ENCODE measurements at places on chromosomes 4 and X.

GRCh38 chrX:70168238-70169188, 8.8 kb upstream of the DGAT2L6 start:
- no peak for DNase-seq

DNA sequence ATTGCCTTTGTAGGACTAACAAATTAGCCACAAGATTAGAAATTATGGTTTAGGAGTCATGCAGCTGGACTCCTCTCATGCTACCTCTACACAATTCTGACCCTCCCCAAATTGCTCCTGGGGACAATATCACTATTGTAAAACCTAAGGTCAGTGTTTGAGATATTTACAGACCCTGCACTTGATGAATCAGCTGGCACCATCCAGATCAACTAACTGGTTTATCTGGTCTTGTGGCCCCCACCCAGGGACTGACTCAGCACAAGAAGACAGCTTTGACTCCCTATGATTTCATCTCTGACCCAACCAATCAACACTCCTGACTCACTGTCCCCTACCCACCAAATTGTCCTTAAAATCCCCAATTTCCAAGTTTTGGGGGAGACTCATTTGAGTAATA, 192.4 kb downstream of the STPG2 start:
- no peak for DNase-seq

DNA sequence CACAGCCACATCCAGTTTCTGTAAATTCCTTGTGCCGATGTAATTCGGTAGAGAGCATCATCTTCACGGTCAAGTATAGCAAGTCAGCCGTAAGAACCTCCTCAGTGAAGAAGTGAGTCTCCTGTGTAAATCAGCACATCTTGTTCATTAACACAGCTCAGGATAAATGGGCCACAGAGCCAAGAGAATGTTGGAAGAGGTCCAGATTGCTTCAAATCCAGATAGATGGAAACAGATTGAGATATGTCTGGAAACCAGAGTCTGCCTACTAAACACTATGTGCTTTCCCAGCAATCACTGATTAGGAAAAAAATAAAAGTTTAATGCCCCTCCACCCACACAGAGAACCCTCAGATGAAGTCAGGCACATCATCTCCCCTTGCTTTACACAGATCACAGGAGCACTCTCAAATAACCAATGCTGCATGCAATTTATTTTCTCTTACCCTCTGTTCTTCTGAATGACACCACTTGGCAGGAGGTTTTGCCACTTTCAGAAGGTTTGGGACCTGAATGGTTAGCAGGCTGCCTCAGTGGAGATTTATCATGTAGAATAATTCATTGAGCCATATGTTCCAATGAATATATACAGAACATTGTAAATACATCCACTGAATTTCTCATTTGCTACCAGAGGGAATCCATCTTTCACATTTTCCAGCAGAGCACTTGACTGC, 357.7 kb downstream of the C4orf33 start:
- no peak for DNase-seq

DNA sequence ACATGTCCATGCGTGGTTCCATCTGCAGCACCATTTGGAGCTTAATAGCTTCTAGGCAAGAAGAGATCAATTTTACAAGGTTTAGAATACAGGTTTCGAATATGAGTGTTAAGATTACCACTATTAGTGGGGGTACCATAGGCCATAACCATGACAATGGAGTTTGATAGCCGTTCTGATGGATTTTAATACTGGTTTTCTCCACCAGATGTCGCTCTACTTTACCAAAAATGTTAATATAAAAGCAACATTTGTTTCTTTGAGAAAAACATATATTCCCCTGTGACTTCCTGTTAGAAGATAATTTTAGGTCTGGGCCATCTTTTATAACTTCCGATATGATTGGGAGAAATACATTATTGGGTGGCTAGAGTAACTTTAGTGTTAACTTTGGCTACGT, 499.7 kb upstream of the POU3F4 start:
- DNase-seq, result peak; percentile 4

DNA sequence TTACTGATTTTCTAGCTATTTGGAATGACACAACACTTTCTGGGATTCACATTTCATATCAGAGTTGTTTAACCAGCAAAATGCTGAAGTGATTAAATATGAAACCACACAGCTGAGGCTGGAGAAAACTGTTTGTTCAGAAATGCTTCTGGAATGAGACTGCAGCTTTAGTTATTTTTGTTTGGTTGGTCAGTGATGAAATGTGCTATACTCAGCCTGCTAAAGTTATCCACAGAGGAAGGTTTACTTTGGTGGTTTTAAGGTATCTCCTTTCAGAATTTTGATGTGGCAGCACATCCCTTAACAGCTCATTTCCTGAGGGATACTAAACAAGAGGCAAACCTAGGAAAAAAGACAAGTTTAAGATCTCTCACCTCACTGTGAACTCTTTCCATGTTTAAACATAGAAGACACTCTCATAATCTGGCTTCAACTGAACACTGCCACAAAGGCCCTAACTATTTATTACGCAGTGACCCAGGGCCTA, 106.6 kb upstream of the PDE5A start:
- DNase-seq, result no peak

DNA sequence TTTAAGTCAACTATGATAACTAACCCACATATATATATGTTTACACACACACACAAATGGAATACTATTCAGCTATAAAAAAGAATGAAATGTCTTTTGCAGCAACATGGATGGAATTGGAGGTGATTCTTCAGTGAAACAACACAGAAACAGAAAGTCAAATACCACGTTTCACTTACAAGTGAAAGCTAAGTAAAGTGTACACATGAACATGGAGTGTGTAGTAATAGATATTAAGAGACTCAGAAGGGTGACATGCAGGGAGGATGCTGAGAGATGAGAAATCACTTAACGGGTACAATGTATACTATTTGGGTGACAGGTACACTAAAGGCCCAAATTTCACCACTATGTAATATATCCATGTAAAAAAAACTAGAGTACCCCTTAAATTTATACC, 146.5 kb downstream of the FBXW7 start:
- DNase-seq, result no peak

DNA sequence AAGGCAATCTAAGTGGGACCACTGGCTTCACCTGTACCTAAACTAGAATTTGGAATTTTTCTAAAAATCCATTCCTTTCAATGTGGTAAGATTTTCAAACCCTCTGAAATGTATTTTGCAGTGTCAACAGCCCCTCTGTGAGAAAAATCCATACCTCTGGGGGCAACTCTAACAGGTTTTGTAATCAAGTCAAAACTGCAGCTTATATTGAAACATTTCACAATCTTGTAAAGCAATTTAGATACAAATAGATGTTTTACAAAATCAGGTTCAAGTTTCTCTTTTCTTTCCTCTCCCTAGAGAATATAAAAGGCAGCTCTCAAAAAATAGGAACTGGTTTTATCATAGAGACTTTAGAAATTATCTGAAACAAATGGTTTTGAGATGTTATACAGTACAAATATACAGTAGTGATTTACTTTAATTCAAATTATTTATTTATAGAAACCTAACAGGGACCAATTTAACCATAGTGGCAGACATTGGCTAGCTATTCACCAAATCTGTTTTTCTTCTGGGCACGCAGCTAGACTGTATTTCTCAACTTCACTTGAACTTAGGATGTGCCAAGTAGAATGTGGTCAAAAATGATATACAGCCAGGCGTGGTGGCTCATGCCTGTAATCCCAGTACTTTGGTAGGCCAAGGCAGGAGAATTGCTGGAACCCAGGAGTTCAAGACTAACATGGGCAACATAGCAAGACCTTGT, 36.3 kb upstream of the SPINK2 start:
- no peak for DNase-seq

- DNase-seq, result no peak
These were observed 2.9 kb downstream of the TRIML2 start for GRCh38 chr4:188106454-188106853.

GRCh38 chr4:120266602-120267001, 200.0 kb upstream of the MAD2L1 start:
- DNase-seq, result no peak

DNA sequence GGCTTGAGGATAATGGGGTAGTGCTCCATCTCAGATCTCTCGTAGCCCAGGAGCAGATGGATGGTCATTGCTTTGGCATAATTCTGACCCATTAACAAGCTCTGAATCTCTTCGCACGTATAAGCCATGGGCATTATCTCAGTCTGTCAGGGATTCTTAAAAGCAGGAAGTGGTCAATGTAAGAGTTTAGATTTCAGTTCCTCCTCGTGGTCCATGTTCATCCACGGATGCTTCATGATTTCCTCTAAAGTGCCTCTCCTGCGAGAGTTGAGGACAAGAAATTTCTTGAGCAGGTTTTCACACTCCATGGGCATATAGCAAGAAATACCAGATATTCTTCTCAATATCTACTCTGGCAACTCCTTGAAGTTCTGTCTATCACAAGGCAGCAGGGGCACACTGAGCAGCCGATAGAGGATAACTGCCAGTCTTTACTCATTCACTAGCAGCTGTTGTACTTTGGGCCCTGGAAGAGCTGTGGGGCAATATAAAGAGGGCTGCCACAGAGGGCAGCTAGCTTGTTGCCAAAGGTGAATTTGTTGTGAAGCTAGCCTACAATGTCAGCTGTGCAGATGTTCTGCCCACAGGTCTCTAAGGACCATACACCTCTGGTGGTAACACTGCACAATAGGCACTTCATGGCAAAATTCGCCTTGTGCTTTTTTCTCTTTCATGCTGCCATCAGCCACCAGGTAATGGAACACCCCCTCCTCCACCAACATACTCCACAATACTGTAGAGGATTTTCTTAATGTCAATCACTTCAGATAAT, 52.0 kb upstream of the WDR17 start:
- DNase-seq, result peak; percentile 52

- DNase-seq, result no peak
These were observed 69.6 kb downstream of the ENPP6 start for GRCh38 chr4:184147858-184148737.

- no peak for DNase-seq
These were observed 96.5 kb downstream of the GATB start for GRCh38 chr4:151664289-151664688.

DNA sequence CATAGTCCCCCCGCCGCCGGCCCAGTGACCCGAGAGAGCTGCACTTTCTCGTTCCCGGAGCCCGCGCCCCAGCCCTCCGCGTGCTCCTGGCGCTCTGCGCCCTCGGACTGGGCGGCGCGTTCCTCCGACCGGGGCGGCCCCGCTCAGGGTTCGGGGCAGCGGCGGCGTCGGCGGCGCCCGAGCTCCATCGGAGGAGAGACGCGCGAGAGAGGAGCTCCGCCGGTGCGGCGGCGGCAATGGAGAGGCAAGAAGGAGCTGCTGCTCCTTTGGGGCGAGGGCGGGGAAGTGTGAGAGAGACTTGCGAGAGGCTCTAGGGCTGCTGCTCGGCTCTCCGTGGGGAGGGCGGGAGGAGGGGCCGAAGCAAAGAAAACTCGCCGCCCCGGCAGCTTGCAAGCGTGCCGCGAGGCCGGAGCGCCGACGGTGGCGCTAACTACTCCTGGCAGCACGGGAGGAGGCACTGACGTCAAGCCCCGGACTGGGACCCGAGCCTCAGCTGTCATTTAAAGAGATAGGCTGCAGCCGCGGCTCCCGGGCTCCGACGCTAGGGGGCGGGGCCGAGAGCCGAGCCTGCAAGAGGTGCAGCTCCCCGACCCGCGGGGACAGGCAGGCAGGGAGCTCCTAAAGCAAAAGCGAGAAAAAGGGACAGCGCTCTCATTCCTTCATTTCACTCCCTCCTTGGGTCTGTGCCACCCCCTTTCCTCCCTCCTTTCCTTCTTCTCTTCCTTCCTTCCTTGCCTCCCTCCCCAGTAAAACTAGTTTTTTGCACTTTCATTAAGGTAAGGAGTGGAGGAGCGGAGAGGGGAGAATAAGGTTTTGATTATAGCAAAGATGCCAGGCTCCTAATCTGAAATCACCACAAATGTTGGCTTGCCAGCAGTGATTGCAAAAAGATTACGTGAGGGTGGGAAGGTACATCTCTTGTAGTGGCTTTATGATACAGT, at the start of gene KCTD8:
Gene KCTD8, minus strand, starts transcription at position 289 of the 941 bp plus-strand sequence.
- DNase-seq, result peak; percentile 68

DNA sequence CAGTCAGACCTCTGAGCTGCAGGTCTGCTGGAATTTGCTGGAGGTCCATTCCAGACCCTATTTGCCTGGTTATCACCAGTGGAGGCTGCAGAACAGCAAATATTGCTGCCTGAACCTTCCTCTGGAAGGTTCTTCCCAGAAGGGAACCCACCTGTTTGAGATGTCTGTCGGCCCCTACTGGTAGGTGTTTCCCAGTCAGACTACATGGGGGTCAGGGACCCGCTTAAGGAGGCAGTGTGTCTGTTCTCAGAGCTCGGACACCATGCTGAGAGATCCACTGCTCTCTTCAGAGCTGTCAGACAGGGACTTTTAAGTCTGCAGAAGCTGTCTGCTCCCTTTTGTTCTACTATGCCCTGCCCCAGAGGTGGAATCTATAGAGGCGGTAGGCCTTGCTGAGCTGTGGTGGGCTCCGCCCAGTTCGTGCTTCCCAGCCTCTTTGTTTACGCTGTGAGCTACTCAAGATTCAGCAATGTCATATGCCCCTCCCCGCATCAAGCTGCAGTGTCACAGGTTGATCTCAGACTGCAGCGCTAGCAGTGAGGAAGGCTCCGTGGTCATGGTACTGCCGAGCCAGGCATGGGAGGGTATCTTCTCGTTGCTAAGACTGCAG, 44.1 kb upstream of the KDR start:
- DNase-seq, result no peak

DNA sequence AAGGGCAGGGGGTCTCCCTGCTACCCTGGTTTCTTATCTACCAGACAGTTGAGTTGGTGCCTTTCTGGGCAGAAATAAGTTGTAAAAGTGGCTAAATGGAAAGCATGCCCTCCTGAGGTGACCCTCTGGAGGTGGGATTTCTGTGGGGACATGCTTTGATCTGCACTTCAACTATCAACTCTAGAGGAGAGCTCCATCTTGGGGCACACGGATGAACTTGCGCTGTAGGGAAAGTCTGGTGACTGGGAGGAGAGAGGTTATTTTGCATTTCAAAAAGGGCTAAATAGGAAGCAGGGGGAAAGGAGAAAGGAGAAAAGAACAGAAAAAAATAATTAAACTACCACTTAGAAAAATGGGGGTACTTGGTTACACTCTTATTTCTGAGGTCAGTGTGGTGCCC, 12.7 kb upstream of the RHOXF2B start:
- DNase-seq, result no peak

DNA sequence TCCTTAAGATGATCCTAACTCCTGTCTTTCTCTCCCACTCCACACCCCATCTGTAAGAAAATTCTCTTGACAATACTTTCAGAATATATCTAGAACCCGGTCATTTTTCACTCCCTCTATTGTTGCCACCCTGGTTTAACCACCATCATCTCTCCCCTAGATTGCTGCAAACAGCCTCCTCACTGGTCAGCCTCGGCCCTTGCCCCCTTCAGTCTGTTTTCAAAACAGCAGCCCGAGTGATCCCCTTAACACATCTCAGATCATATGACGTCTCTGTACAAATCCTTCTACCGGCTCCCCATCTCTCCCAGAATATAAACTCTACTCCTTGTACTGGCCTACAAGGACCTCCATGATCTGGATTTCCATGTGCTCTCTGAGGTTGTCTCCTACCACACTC, 35.2 kb upstream of the F9 start:
- DNase-seq, result no peak

- peak; percentile 51 for DNase-seq
These were observed 12.7 kb upstream of the GTPBP6 start for GRCh38 chrX:331151-331824.
